ENCODE measurements at places on chromosomes 11 and 22.

GRCh38 chr11:13366266-13367026, 88.9 kb downstream of the BMAL1 start:
- no peak for DNase-seq

GRCh38 chr11:72271980-72272379, 28.0 kb upstream of the PHOX2A start:
- DNase-seq = no peak

DNA sequence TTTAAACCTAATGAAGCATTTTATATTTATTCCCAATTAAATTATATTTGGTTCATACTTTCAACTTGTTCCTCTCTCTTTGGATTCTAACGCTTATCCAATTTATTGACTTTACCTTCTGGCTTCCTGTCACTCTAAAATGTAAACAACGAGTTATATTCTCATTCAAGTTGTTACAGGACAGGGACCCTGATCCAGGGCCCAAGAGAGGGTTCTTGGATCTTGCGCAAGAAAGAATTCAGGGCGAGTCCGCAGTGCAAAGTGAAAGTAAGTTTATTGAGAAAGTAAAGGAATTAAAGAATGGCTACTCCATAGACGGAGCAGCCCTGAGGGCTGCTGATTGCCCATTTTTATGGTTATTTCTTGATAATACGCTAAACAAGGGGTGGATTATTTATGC, 405.6 kb upstream of the API5 start:
- DNase-seq = no peak

DNA sequence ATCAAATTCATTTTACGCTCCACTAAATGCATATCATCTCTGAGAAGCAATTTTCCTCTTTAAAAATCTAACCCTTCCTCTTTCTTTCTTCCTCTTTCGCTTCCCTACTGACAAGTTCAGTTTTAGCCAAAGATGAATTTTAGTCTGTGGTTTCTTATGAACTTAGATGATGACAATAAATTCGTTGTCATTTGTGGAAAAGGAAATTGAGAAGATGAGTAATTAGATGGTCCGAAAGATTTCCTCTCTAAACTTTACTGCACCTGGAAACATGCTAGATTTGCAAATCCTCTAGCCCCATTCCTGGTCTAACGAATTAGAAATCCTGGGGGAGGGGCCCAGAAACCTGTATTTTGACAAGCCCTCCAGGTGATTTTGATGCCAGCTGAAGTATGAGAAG, 855.4 kb upstream of the CHORDC1 start:
- no peak for DNase-seq

DNA sequence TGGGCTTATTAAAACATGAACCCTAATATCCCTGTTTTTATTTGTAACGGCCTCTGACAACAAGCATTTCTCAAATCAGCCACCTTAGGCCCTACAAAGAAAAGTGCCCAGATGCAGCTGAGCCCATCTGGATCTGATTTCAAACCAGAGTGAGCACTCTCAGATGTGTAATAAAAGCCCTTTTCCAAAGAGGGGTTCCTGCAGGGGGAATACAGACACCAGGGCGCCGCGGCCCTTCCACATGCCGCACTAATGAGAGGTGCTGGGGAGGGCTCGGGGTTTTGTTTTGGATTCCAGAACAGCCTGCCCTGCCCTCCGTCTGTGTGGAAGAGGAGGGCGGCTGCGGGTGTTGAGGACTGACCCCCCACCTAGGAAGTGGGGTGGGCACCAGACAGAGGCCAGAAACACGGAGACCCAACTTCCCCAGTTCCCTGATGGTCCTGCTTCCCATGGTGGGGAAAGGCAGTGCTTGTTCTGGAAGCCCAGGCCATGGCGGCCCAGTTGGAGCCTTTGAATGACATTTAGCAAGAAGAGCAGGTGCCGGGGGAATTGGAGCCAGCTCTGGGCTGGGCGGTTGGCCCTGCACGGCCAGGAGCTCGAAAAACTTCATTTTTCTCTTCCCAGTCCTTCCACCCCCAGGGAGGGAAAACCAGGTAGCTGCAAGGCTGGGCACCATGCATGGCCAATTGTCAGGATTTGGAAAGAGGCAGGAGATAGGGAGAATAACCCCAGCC, 63.7 kb downstream of the MACROD1 start:
- DNase-seq = no peak

- DNase-seq = no peak
Measured at GRCh38 chr11:20247591-20248007, 87.3 kb upstream of the DBX1 start.

All from stimulated activated CD4-positive, alpha-beta T cell treated with anti-CD3 and anti-CD28 coated beads, Interleukin-12 subunit alpha, Interleukin-12 subunit beta, amount 100 ng/mL, for 48 hours (primary cell).